ENCODE measurements at places on chromosomes 4 and X.

DNA sequence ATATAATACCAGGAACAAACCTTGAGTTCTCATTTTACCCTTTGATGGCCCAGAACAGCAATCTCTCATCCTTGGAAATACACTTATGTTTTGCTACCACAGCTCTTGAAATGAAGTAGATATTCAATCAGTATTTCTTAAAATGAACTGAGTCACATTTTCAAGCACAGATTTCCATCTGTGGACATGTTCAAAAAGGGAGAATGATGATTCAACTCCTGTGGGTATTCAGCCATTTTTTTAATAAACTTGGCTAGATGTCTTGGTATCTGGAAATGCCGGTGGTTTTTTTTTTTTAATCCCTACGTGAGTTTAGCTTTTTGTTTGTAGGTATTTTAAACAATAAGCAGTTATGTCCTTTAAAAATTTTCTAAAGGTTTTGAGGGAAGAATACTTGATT lies 64.2 kb upstream of the TRPC5OS start:
- no peak for DNase-seq

DNA sequence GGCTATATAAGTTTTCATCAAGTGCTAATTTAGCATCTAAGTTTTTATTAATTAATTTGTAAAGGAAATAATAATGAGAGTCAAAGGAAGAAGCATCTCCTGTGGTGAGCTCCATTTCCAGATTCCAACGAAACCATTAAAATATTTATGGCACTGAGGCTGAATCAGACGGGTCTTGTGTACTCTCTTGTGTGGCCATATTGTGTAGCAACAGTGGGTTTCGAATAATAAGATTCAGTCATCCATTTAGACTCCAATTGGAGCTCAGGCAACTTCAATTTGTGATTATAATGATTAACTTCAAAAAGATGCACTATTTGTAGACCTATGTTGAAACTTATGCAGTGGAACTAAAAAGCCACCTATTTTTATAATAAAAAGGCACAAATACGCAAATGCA lies 82.4 kb downstream of the SNCA start:
- no peak for DNase-seq

DNA sequence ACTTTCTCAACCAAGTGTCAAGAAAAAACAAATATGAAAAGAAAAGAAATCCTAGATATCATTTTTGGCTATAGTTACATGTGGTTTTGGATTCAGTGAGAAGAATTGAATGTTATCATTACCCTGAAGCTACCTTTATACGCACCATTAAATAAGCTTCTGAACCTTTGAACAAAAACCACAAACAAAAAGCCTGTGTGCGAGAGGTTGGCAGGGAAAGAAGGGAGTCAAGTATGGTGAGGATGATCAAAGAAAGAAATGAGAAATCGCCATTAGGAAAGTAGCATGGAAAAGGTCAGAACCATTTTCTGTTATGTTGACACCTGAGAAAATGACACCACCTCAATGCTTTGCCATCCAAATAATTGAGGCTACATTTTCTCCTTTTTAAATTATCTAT lies 1.2 kb upstream of the SLC7A11 start:
- no peak for DNase-seq

DNA sequence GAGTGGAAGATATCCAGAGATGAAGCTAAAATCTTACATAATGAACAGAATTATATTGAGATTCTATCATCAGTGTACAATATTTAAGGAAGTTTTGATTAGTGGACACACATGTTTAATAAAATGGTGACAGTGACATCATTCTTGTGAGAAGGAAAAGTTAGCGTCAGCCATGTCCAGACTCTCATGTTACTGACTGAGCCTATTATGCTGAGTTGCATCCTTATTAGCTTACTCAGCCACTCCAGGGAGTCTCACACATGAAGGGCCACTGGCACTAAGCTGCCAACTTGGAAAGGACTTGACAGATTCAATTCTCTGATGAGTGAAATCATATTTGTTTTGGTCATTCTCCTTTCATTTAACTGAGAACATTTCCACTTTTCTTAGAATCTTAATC lies 170.6 kb downstream of the BANK1 start:
- DNase-seq = no peak

- no peak for DNase-seq
These were observed 115.9 kb downstream of the MAGEC2 start for GRCh38 chrX:142089193-142089592.

- DNase-seq = no peak
These were observed 54.7 kb downstream of the HOPX start for GRCh38 chr4:56626420-56626819.

GRCh38 chrX:46913667-46914066 lies 1.4 kb downstream of the JADE3 start:
- DNase-seq = no peak

GRCh38 chr4:152676052-152676854 lies 3.5 kb downstream of the TMEM154 start:
- no peak for DNase-seq

All from effector CD8-positive, alpha-beta T cell (primary cell).